ENCODE measurements at places on chromosomes 16 and 17.

DNA sequence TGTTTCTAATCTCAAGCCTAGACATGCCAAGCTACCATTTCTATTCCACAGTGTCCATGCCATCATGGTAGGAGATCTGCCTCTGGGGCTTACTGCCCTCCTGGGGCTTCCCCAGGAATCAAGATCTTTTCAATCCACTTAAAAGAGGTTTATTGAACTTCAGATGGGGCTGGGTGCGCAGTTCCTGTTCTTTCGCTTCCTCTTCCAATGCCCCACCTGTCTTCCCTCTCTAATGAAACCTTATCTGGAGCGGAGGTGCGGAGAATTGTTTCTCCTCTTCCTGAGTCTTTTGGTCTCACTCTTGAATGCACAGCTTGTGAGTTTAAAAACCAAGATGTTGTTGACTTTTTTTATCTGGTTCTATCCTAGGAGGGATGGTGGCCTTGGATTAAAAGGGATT is 30.4 kb upstream of the METTL16 start:
- no peak for DNase-seq

DNA sequence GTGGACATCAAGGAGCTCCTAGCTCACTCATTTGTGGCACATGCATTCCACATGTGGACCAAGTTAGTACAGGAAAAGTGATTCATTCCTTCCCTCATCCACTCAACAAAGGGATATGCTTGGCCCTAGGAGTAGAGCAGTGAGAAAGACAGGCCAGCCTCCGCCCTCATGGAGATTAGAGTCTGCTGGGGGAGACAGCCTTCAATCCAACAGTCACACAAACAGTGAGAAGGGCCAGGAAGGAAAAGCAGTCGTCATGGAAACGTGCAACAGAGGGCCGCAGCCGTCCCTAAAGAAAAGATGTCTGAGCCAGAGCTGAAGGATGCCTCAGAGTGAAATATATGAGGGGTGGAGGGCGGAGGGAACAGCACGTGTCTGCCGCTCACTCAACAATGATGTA is 109.9 kb downstream of the VPS53 start:
- no peak for DNase-seq

DNA sequence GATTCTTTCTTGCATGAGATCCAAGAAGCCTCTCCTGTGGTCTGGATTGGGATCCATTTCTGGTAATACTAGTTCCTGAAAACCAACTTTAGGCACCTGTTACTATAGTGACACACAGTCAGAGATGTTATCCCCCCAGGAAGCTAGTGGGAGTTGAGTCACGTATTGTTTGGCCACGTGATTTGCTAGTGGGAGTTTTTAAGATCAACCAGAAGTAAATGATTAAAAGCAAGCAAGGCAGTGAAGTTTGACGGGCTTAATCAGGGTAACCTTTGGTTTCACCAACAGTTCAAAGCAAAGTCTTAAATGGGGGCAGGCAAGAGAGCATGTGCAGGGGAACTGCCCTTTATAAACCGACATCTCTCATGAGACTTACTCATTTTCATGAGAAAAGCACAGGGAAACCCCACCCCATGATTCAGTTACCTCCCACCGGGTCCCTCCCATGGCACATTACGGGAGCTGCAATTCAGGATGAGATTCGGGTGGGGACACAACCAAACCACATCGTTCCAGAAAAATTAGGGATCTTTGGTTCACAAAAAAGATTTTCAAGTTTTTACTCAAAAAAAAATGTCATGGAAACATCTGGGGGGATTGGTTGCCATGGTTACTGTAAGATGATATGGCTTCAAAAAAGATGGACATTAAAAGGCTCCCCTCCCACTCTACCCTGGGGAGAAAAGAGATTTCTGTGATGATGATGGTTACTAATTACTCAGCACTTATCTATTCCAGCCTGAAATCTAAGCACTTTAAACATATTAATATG is 483.1 kb upstream of the ERCC4 start:
- DNase-seq: peak; percentile 14

DNA sequence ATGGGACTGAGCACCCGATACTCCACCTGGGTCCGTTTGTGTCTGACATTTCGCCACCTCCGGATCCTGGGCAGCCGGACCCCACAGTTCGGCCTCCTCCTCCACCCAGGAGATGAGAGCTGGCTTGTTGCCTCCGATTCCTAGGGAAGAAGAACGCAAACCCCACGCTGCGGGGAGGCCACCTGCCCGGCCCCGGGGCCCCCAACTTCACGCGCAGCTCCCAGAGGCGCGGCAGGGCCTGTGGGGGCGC is 542 bp downstream of the ZNF764 start:
- no peak for DNase-seq

DNA sequence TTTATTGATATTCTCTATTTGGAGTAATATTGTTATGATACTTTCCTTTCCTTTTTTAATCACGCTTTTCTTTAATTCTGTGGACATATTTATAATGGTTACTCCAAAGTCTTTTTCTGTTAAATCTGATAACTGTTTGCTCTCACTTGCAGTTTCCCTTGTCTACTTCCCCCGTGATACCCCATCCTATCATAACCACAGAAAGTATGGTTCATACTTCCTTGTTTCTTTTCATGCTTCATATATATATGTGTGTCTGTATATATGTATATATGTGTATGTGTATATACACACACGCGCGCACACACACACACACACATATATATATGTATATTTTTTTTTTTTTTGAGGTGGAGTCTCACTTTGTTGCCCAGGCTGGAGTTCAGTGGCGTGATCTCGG is 23.5 kb downstream of the SPECC1 start:
- DNase-seq: no peak

- no peak for DNase-seq
These were observed 178.2 kb downstream of the TMEM132E start for GRCh38 chr17:34757611-34758010.

GRCh38 chr16:66522816-66523590 is 26.9 kb downstream of the TK2 start:
- no peak for DNase-seq

DNA sequence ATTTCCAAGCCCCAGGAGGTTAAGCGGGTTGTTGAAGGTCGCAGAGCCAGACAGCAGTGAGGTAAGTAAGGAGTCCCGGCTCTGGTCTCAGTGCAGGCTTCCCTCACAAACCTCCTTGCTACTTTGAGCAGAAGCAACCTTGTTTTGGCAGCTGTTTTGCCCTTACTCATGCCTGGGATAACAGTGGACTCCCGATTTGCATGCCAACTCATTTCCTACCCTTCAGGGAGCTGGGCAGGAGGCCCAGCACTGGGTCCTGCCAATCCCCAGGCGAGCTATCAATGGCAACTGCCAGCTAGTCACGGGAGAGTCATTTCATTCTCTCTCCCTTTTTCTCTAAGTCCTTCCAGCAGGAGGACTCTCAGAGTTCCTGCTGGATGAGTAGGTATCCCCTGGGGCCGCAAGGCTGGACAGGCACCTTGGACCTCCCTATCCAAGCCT is 72.0 kb upstream of the KSR1 start:
- no peak for DNase-seq

DNA sequence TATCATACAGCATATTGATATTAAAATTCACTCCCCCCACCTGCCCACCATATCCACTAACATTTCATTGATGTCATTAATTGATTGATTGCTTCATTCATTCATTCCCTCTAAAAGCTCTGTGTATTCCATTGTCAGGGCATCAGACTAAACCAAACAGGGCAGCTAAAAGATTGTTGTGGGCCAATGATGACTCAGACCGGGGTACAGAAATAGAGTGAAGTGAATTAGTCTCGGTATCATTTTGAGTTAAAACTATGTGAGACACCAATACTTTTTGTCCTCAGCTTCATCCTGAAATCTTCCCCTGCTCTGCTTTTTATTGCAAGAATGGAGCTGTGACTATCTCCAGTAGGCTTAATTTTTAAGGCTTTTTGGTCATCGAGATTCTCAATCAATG is 868.3 kb downstream of the CDH11 start:
- DNase-seq: no peak

DNA sequence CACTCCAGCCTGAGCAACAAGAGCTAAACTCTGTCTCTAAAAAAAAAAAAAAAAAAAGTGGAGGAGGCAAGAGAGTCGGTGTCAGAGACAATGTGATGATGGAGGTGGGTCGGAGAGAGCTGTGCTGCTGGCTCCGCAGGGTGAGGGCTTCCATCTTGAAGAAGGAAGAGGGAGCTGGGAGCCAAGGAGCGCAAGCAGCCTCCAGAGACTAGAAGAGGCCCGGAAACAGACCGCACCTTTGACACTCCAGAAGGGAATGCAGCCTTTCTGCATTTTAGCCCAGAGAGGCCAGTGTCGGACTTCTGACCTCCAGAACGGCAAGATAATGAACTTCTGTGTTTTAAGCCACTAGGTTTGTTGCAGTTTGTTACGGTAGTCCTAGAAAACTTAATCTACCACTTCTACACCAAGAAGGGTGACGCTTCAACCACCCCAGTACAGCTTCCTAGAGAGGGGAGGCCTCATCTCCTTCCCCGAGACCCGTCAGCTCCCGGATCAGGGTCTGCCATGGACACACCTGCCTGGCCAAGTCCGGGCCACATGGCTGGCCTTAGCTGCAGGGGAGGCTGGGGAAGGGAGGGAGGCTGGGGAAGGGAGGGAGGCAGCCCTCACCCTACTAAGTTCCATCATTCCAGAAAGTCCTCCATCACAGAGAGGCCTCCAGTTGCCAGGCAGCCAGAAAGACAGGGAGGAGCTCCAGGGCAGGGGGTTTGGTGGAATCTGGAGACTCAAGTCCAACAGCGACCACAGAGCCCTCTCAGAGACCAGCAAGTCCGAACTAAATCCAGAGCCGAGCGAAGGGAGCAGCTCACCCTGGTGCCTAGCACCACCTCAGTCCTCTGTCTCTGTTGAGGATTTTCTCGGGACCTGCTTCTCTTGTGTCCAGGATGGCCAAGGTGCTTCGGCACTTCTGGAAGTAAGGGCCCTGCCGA is 13.2 kb upstream of the RBFOX3 start:
- DNase-seq: no peak

DNA sequence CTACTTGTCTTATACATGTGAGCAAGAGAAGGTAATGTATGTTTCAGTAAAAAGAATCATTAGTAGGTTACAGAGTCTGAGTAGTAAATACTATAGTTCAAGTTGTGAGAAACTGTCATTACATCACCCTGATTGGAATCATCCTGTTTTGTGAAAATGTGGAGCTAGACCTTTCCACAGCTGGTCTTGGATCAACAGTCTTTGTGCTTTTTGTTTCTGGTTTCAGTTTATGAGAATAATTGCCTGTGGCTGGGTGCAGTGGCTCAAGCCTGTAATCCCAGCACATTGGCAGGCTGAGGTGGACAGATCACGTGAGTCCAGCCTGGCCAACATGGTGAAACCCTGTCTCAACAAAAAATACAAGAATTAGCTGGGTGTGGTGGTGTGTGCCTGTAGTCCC is 19.7 kb upstream of the SHISA9 start:
- no peak for DNase-seq

- peak; percentile 65 for DNase-seq
These were observed 789 bp upstream of the CCDC57 start for GRCh38 chr17:82213251-82214011.

GRCh38 chr16:23401139-23401538 is 51.9 kb downstream of the COG7 start:
- DNase-seq: no peak

DNA sequence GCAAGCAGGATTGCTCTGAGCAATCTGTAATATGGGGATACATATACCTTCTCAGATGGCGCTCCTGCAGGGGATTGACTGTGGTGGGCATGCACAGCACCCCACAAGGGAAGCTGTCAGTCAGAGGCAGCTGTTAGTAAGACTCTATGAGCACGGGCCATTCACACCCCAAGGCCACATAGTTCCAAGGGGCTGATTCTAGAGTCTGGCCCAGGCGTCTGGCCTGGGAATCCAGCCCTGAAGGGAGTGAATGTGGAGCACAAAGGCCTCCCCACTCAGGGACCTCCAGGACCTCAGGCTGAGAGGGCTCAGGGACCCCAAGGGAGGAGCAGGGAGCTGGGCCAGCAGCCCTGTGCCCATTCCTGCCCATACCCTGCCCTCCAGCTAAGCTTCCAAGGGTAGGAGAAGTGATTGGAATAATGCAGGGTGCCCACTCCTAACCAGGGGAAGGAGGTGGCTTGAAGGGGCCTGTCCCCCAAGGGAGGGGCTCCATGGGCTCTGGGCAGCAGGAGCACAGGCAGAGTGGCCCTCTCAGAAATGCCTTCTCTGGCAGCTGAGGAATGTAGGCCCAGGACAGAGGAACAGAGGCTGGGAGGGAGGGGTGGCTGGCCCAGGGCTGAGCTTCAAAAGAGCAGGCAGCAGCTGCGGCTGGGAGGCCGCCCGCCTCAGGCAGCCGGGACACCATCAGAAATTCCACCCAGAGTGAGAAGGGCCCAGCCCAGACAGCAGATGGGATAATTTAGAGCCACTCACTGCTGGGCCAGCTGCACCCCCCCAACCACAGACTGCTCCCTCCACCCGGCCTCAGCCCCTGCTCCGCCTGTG is 48.9 kb upstream of the MRPS23 start:
- DNase-seq: no peak

DNA sequence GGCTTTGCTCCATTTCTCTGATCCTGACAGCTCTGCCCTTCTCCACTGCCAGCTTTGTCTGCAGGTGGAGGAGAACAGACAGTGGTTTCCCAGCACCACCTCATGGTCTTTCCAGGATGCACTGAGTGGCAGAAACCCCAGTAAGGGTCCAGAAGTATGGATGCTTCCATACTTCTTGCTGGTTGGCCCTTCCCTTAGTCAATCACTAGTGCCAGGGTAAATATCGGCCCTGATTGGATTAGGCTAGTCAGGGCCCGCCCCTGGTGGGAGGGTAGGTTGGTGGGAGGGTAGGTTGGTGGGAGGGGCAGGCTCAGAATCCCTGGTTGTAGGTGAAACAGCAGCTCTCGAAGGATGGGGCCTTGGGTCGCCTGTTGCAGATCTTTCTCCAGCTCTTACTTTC is 10.2 kb downstream of the RNF213 start:
- DNase-seq: peak; percentile 77

DNA sequence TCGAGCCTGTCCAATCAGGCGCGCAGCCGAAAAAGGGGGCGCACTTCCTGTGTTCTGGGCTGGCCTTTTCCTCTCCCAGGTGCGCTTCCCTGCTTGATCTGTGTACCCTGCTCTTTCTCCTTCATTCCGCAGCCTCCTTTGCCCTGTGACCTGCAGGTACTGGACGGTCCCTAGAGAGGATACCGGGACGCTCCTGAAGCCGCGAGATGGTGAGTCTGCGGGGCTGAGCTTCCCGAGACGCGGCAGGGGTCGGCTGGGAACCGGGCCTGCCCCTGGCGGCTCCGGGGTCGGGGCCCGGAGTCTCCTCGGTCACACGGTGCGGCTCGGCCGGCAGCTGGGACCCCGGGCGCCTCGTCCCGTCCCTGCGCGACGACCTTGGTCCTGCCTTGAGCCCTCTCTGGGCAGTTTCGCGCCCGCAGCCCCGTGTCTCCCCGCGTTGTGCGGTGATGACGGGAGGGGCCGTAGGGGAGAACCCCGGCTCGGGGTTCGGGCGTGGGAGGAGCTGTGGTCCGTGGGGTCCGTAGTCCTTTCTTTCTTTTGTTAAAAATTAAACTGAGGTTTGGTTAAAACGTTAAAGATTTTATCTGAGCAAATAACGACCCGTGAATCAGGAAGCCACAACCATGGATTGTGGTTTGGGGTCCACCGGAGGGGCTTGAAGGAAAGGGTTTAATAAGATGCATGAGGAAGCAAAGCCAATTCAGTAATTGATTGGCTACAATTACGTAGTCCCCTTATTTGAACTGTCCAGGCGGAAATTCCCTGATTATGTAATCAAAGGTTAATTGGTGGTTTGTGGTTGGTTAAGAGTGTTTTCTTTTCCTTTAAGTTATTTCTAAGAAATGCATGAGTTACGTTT is 172.8 kb upstream of the ZNF267 start:
- DNase-seq: peak; percentile 91

- no peak for DNase-seq
These were observed 30.8 kb upstream of the MRC2 start for GRCh38 chr17:62596662-62597061.

- no peak for DNase-seq
These were observed 46.3 kb downstream of the C16orf78 start for GRCh38 chr16:49419862-49420261.
